Activated T-helper 1 cell treated with Interleukin-2 at 50 U/mL for 16 hours (primary cell): ENCODE measurements at places on chromosomes 16 and 17.

DNA sequence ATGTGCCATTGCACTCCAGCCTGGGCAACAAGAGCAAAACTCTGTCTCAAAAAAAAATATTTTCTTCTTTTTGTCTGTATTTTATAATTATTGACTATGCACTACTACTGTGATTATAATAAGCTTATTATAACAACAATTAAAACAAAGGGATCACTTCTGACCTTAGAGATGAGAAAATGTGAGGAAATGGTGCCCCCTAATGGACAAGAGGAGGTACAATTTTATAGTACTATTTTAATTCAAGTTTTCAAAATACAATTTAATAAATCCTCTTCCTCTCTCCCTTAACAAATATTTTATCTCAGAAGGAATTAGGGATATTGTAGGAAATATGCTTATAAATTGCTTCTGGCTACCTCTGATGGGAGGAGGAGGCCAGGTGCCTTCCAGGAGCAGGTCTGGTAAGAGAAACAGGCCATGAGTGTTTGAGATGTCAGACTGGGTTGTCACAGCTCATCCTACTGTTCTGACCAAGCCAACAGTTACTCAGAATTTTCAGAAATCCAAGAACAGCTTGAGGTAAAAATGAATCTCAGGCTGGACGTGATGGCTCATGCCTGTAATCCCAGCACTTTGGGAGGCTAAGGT, 14.0 kb downstream of the VPS53 start:
- DNase-seq, result no peak

DNA sequence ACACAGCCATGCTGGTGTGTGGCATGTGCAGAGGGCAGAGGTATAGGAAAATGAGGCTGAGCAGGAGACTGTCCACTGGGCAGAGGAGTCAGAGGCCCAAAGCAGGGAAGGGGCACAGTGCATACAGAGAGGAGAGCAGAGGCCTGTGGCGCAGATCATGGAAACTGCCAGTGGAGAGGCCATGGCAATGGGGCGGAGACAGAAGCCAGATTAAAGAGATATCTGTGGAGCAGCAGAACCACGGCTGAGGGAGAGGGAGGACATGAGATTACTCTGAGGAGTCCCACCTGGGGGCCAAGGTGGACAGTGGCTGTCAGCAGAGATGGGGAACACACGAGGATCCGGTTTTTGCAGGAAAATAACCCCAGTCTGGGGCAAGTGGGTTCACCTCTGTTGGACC, 43.3 kb downstream of the RANBP10 start:
- no peak for DNase-seq

- no peak for DNase-seq
Observed at GRCh38 chr16:4733211-4733742, 794 bp downstream of the ANKS3 start.

DNA sequence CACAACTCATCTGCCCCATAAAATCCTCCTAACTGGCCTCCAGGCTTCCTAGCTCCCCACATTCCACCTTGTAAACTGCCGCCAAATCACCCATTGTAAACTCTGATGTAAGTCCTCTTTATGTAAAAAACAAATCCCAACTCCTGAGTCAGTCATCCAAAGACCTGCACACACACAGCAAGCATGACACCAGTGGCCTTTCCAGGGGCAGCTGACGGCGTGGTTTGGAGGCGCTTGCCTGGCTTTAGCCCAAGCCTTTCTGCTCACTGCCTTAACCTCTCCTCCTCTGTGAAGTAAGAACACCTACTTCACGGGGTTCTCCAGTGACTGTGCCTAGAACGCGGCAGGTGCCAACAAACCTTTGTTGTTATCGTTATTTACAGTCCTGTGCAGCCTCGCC, 14.0 kb downstream of the UBE2O start:
- no peak for DNase-seq

DNA sequence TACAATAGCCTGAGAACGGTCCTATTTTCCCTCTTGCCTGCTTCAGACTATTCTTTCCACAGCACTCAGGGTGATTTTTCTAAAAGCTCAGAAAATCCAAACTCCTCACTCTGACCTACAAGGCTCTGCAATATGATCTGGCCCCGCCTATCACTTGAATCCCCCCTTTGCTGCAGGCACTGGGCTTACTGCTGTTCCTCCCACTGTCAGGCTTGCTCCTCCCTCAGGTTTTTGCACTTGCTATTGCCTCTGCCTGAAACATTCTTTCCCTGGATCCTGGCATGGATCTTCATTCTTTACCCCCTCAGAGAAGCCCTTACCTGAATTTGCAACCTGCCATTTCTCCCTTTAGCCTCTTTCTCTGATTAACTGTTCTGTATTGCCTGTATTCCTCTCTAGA, 52.3 kb downstream of the RPGRIP1L start:
- no peak for DNase-seq

DNA sequence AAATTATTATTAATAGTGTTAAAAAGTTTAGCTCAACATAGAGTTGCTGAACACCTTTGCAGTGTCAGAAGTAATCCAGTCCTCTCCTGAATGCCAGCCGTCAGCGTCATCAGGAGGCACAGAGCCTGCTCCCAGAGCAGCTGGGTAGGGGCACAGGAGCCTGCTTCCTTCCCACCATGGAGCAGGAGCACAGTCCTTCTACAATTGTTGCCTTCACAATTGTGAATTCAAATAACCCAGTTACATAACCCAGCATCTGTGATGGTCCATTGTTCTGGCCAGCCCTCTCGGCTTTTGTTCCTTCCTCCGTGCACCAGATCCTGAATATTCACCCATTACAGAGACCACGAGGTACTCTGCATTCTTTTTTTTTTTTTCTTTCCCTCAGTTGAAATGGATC, 393.9 kb upstream of the MAF start:
- no peak for DNase-seq

- no peak for DNase-seq
Observed at GRCh38 chr16:85625053-85625452, 11.9 kb downstream of the GSE1 start.

DNA sequence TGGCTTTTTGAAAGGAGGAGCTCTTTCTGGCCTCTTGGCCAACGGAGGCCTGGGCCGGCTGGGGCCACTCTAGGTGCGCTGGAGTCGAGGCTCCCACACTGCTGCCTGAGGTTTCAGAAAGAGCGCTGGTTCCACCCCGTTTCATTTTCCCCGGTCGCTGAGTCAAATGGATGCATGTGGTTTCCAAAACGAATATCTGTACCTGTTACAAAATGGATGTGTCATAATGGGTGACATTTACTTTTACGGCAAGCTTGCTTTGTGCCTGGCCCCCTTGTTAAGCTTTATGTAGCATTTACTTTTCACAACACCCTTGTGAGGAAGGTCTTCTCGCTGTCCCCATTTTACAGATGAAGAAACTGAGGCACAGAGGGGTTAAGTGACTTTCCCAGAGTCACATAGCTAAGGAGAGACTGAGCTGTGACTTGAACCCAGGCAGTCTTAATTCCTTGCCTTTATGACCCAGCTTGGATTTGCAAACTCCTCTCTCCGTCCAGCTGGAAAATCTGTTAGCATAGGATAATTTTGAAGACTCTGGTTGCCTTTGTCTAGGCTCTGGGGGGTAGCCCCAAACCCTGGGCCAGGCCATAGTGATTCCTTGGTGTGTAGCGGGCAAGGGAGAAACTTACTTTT, 10.6 kb downstream of the KSR1 start:
- DNase-seq, result peak; percentile 23

GRCh38 chr17:19569785-19570543, 36.3 kb downstream of the SLC47A1 start:
- DNase-seq, result no peak

- DNase-seq, result no peak
Observed at GRCh38 chr16:26594666-26595065, 472.1 kb upstream of the C16orf82 start.

GRCh38 chr17:33989361-33990148, 265.5 kb upstream of the CCL2 start:
- no peak for DNase-seq

GRCh38 chr17:50908140-50908859, 42.1 kb upstream of the TOB1 start:
- no peak for DNase-seq

DNA sequence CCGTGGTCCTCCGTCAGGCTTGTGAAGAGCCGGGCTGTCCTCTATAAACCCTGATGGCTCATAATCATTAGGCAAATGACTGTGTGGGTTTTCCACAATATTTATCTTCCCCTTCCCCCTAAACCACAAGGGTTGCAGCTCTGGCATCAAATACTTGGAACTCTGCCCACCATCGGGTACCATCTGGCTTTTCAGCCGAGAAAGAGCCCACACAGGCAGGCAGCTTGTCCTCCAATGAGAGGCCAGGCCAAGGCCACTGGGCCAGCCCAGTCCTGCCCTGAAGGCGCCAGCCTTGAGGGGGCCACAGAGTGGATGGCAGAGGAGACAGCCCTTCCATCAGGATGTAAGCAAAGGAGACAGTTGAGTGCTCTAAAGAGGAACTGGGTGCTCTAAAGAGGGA, 31.8 kb upstream of the NAT9 start:
- no peak for DNase-seq

DNA sequence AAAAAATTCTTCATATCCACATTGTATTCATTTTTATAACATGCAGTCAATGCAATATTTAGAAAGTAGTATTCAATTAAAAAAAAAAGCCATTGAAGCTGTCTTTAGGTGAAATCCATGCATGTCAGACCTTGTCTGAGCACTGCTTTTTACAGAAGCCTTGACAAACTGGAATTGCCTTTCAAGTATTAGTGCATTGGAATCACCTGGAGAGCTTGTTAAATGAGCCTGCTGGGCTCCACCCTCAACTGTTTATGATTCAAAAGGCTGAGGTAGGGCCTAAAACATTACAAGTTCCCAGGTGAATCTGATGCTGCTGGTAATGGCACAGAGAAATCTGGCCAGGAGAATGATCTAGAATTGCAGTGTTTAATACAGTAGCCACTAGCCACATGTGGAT, 85.8 kb downstream of the HIC1 start:
- DNase-seq, result no peak

- no peak for DNase-seq
Observed at GRCh38 chr17:39671651-39672521, 3.6 kb downstream of the PNMT start.

DNA sequence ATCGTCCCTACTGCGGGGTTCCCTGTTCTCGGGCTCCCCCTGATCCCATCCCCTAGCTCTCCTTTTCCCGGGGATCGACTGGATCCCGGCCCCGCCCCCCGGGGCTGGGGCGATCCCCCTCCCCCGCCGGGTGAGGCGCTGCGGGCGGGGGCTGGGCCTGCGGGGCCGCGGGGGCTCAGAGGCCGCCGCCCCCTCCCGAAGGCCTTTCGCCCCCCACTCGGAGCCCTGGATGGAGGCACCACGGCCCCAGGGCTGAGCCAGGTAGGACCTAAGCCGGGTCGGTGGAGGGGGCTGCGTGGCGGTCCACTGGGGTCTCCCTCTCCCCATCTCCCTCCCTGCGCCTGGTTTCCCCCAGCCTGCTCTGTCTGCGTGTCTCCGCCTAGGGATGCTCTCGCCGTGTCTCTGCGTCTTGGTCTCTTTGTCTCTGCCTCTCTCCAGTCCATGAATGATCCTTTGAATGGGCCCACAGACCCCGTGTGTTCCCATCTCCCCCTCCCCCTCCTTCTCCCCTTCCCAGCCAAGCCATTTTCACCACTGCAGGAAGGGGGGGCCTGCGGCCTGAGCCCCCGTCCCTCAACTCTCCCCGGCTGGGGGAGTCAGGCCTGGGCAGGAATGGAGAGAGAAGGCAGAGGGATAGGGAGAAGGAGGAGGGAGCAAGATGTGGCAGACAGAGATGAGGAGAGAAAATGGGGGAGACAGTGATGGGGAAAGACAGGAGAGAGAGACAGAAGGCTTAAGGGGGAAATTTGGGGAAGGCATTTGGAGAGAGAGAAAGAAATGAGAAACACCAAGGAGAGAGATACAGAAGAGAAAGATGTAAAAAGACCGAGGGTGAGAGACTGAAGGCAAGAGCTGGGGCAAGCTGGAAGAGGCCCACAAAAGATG, 1.7 kb upstream of the TMEM256 start:
- no peak for DNase-seq
